ENCODE measurements at places on chromosomes 4 and X. TPM values are rescaled to one million over a fixed set of nuclear protein-coding genes. Genes with fewer than 3 reads are reported as not detected.

CXCL13 gene
- 6.5 TPM for total RNA-seq

DNA sequence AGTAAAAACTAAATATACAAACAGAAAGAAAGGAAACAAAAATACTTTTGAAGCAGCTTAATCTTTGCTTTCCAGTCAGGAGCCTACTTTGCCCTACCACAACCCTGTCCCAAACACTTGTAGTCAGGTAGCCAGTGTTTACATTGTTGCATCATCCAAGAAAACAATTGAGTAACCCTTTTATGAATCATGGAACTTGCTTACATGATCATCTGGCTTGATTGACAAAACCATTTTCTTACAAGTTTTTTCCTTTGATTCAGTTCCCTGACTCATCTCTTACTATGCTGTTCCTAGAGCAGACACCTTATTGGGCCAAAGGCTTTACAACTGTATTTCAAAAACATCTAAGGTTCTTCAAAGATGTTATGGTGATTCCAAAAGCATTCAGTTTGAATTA, 740.1 kb downstream of the KLHL13 start:
- no peaks in the 10 kb centered on the region for H3K27me3 ChIP-seq
- no peak overlapping the region for H3K4me3 ChIP-seq
- no peaks in the 10 kb centered on the region for H3K4me1 ChIP-seq

SHISA3 gene
- 31.7 TPM for total RNA-seq

DNA sequence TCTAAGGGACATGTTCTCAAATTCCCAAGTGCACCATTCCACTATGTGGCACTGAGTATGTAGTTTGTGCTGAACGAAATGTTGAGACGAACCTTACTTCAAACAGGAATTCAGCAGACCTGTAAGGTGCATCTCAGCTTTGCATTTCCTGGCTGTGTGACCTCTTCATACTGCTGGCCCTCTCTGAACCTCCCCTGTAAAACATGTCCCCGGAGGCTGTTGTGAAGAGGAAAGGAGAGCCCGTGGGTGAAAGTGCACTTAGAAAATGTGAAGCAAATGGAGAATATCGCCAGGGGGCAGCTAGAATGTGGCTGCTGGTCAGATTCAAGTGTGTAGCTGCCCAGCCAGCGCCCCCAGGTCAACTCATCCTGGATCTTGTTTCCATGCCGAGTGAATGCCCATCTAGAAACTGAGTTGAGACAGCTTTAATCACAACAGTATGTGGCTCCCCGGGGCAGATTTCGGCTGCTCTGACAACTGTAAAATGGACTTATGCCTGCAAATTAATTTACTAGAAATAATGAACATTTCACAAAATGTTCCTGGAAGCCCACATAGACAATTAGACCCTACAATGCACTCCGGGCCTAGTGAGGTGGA, 263.3 kb downstream of the EVC2 start:
- H3K4me3 ChIP-seq: no peak overlapping the region
- H3K36me3 ChIP-seq: no peaks in the 10 kb centered on the region
- no peaks in the 10 kb centered on the region for H3K27me3 ChIP-seq
- DNase-seq: no peak
- no peak overlapping the region for H3K27ac ChIP-seq
- H3K4me1 ChIP-seq: no peaks in the 10 kb centered on the region

DNA sequence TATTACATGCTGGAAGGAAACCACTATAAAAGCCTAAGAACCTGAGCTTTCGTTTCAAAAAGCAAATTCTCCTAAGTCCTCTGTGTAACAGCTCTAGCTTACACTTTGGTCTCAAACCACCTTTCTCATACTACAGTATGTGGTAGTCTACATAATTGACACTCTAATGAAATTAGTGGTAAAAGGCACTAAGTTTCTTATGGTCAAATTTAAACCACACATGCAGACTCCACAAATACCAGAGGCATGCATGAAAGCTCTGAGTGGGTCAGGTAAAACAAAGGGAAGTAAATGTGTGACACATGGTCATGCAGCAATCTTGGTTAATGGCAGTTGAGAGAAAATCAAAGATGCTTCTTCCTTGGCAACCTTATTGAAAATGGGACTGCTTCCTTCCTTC, 187.8 kb downstream of the CCNG2 start:
- H3K27me3 ChIP-seq: no peaks in the 10 kb centered on the region
- H3K36me3 ChIP-seq: no peaks in the 10 kb centered on the region
- H3K4me3 ChIP-seq: no peak overlapping the region
- H3K27ac ChIP-seq: no peak overlapping the region
- DNase-seq: no peak

DNA sequence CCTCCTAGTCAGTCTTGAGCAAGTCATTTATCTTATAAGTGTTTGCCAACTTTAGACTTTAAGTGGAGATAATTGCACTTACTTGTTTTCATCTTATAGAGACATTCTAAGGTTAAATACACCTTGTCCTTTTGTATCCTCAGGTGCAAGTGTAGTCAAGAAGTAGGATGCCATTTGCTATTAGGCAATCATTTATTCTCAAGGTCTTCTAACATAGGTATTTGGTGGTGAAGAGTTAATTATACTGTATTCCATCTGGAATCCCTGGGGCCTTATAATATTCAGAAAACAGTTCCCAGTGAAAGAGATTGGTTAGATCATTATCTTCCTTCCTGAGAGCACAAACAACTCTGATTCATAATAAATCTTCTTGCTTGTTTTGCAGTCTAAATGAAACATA, 23.7 kb downstream of the SULT1E1 start:
- H3K27ac ChIP-seq: no peak overlapping the region
- H3K4me1 ChIP-seq: peaks cover 24% of the 10 kb centered on the region
- no peaks in the 10 kb centered on the region for H3K27me3 ChIP-seq

DNA sequence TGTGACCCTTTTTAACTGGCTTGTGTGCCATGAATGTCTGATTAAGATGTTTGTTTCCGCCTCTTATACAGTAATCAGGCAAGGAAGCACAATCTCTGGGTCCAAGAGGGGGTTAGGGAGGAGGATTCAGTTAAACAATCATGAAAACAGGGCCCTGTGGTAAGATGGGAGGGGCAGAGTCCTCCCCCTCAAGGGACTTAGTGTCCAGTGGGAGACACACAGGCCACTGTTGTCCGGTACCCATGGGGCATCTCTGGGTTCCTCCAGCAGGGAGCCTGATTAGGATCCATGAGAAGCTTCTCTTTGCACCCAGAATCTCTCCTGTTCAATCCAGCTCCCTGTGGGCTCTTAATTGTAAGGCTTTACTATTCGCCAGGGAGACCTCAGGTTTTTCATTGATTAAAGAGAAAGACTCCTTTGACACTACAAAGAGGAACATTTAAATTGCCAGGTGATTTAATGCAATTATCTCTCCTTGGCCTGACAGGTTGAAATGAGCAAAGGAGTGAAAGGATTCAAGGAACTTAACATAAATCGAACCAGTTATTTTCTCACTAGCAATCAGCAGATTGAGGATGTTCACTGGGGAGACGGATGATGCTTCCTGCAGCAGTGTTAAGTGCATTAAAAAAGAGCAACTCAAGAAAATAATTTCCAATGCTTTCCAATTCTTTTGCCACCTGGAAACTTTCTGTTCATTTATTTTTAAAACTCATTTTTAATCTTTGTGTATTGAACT, 225.4 kb downstream of the PTTG2 start:
- H3K4me3 ChIP-seq: no peak overlapping the region
- no peaks in the 10 kb centered on the region for H3K36me3 ChIP-seq
- no peak overlapping the region for H3K27ac ChIP-seq
- peaks cover under 1% of the 10 kb centered on the region for H3K4me1 ChIP-seq

Measured in kidney (tissue), 22 donors.